ENCODE measurements at places on chromosomes 2 and 18. TPM values are rescaled to one million over a fixed set of nuclear protein-coding genes. Genes with fewer than 3 reads are reported as not detected.

Gene GCG
- total RNA-seq = not detected

Gene CROCC2
- total RNA-seq = not detected

Gene RFTN2
- not detected for total RNA-seq

Gene BABAM2
- total RNA-seq = 40.4 TPM

Gene GRB14
- total RNA-seq = not detected

Gene TMEM18
- 28.2 TPM for total RNA-seq

Gene ITGA4
- 312 TPM for total RNA-seq

Gene RBM44
- total RNA-seq = 0.93 TPM

Gene DTNA
- 0.25 TPM for total RNA-seq

Gene CHRNG
- not detected for total RNA-seq

Gene MYOM1
- total RNA-seq = 1.5 TPM

Gene TMEM178A
- not detected for total RNA-seq

Gene TNFAIP6
- not detected for total RNA-seq

Gene SERPINB8
- 8.1 TPM for total RNA-seq

Gene ANKRD36C
- total RNA-seq = 83.0 TPM

Gene SLC11A1
- total RNA-seq = 0.27 TPM

Gene ARID5A
- total RNA-seq = 53.6 TPM

Gene ASTL
- total RNA-seq = not detected

Gene MRPL53
- 105 TPM for total RNA-seq

Gene NPAS2
- 4.8 TPM for total RNA-seq

Gene INPP5D
- 129 TPM for total RNA-seq

Gene LRATD1
- not detected for total RNA-seq
